ENCODE measurements at places on chromosomes 7 and 10.

GRCh38 chr10:15411010-15411409, 39.9 kb upstream of the FAM171A1 start:
- no peak for DNase-seq

DNA sequence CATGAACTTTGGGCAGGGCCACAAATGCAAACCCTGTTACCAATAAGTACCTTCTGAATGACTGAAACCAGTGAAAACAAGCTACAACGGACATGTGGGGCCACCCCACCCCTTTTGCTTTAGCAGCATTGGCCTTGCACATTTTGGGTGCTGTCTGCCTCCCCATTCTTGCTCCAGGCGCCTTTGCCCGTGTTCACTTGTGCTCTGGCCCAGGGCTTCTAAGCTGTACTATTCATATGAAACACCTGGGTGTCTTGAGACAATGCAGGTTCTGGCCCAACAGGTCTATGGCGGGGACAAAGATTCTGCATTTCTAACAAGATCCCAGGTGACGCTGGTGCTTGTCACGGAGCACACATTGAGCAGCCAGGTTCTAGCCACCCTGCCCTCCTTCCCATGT, 96.5 kb upstream of the SDK1 start:
- no peak for DNase-seq

DNA sequence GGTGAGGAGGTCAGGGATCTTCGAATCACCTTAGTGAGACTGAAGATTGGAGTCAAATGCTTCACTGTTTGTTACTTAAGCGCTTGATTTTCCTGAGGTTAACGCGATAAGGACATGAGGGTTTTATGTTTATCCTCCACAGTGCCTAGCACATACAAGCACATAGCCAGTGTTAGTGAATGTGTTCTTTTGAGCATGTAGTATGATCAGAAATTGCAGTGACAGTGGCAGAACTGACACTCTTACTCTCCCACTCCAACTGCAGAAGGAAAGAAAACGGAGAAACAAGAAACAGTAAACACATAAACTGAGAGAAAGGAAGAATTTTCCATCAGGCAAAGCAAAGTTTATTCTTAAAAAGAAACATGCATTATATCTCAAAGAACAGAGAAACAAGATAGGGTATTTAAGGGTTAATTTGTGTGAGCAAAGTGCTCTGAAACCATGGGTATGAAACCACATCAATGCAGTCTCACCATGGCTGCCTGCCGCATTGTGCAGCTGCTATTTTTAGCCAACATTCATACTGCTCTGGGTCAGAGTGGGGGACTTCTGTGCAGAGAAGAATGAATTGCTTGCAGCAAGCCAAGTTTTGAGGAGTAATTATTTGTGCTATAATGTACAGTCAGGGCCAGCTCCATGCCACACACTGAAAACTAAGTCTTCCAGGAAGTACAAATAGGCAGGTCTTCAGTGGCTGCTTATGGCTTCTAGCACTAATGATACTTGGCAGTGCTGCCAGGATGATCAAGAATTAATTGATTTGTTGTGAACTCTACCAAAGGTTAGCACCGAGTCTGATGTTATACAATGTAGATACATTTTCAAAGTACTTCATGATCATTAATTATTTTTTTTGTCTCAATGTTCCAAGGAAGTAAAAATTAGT, 152.0 kb downstream of the MACC1 start:
- DNase-seq: peak; percentile 32

DNA sequence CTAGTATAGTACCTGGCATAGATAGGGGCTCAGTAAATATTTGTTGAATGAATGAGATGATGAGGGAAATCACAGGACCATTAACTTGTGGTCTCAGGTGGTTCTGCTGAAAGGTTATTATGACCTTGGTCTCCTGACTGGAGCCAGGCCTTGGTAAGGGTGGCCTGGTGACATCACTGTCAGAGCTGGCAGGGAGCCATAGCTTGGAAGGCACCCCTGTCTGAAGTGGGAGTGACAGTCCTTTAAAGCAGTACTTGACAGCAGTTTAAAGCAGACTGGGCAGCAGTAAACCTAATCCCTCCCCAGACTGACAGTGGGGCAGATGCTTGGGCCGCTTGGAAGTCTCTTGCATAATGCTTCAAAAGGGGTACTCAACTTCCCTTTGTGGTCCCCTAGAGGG, 13.4 kb downstream of the DPCD start:
- DNase-seq: peak; percentile 83

DNA sequence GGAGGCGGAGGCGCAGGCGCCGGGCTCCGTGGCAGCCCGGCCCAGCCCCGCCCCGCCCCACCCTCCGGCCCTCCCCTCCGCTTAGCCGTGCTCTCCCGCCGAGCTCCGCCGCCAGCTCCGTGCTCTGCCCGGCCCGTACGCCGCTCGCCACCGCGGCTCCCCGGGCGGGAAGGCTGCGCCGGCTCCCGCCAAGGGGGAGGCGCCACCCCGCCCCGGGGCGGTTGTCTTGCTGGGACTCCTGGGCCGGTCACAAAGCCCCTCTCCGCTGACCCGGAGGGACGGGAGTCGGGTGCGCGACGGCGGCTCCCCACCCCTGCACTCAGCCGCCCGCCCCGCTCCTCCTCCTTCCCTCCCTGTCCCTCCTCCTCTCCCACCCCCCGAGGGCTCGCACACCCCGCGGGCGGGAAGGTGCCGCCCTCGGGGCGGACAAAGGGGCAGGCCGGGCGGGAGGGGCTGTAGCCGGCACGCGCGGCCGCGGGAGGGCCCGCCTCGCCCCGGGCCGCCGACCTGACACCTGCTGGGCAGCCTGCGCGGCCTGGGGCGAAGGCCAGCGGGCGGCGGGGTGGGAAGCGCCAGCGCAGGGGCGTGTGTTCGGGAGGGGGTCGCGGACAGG, 11.5 kb upstream of the SP8 start:
- DNase-seq: no peak

DNA sequence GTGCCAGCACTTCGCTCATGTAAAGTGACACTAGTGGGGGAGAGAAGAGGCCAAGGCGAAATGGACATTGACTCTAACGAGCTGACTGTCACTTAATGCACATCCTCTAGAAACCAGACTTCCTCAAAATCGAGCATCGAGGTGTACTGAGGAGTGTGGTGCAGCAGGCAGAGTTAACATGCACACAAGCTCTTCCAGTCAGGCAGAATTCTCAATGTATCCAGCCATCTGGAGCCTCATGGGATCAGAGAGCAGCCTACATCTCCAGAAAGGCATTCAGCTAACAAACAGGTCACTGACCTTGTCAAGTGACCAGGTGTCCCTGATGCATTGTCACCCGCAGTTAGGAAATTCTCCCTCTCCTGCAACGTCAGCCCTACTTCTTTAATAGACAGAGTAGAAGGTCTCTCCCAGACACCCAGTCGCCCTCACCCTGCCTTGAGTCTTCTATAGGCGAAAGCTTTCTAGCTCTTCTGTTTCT, 259.8 kb upstream of the AOAH start:
- no peak for DNase-seq

DNA sequence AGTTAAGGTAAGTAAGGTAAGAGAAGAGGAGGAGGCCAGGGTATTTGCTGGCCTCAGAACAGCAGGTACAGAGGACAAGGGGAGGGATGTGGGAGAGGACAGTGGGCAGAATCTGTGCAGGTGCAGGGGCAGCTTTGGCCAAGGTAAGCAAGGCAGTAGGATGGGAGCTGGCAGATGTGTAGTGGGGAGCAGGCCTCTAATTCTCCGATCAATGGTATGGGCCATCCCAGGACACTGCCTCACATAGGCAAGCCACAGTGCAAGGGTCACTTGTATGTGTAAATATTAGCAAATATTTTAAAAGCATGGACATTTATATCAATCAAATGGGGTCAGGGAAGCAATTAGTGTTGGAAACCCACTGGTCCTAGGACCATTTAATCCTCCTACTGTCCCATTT, 373.5 kb downstream of the GRID1 start:
- no peak for DNase-seq

- DNase-seq: no peak
These were observed 25.0 kb downstream of the ZFAND2A start for GRCh38 chr7:1134951-1135350.

GRCh38 chr10:92695679-92696605, 6.2 kb downstream of the HHEX start:
- DNase-seq: no peak

DNA sequence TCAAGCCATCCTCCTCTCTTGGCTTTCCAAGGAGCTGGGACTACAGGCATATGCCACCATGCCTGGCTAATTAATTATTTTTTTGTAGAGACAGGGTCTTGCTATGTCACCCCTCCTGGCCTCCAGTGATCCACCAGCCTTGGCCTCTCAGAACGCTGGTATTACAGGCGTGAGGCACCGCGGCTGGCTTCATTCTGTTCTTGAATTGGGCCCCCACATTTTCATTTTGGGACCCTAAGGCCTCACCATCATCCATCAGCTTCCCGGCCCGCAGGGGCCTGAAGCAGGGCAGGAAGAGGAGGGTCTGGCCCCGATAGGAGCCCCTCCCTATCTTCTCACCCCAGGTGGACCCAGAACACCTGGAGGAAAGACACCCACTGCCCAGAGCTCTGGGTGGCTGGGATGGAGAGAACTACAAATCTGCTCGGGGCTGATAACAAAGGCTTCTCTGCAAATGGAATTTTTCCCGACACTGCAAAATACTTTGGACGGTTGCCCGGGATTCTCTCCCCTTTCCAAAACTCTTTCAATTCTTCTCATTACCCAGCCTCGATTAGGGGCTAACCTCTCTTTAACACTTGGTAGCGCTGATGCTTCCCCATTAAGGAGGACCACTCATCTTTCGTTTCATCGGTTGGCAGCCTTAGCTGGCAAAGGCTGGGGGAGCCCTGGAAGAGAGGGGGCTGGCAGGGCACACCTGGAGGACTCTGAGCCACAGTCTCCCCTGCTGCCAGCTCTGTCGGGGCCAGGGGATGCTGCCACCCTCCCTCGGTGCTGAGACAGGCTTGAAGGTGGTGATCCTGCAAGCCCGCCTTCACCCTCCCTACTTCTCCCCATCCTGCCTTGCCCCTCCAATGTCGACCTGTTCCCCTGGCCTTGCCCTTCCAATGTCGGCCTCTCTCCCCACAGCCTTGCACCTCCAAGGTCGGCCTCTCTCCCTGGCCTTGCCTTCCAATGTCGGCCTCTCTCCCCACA, 81.0 kb upstream of the GNA12 start:
- no peak for DNase-seq

- no peak for DNase-seq
These were observed 97.2 kb upstream of the SEMA3A start for GRCh38 chr7:84291756-84292155.

DNA sequence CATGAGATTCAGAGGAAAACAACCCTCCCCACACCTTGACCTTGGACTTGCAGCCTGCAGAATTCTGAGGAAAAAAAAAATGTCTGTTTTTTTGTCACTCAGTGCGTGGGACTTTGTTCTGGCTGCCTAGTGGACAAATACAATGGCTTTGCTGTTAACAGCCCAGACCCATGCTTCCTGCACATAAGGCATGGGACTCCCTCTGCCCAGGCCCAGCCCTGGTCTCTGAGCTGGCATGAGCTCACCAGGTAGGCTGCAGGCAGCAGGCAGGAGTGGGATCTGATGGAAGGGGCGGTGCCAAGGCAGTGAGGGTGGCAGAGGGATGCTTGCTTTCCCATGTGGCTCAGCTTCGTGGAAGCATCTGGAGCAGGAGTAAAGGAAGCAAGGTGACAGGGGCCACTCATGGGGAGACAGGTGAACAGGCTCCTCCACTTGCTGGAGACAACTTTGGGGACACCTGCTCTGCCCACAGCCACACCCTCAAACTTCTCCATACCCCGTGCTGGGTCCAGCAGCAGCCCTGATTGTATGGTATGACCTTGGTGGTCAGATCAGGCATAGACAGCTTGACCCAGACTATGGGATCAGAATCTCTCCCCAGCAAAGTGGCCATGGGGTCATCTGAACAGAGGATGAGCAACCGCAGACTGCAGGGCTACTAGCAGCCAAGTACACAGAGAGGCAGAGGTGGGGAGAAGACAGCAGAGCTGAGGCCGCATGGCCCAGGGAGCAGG, 27.0 kb downstream of the ANXA8 start:
- no peak for DNase-seq
